Heart left ventricle (tissue), 16 donors: ENCODE measurements at places on chromosomes 4 and X. TPM values are rescaled to one million over a fixed set of nuclear protein-coding genes. Genes with fewer than 3 reads are reported as not detected.

Gene ARL9
- total RNA-seq: not detected

Gene ADGRG4
- not detected for total RNA-seq

Gene PNMA6F
- total RNA-seq: not detected

Gene CRMP1
- total RNA-seq: 2.1 TPM

Gene VSIG4
- 5.7 TPM for total RNA-seq

Gene WWC2
- 28.3 TPM for total RNA-seq

Gene XG
- total RNA-seq: 0.75 TPM

GRCh38 chr4:150232029-150232428, 153.8 kb downstream of the DCLK2 start:
- DNase-seq: no peak

- DNase-seq: no peak
Observed at GRCh38 chr4:80142394-80143306, 54.7 kb upstream of the PRDM8 start.

- DNase-seq: no peak
Observed at GRCh38 chr4:127604949-127605709, 27.6 kb upstream of the INTU start.

GRCh38 chr4:121072224-121073003, at the start of gene NDNF:
Gene NDNF (minus strand): TSS chr4:121072535. CDS start chr4:121045837, 26,698 bp downstream.
- peak; percentile 54 for DNase-seq
